ENCODE measurements at places on chromosomes 6 and 20. TPM values are rescaled to one million over a fixed set of nuclear protein-coding genes. Genes with fewer than 3 reads are reported as not detected.
A peak's percentile ranks its signal among the peaks of the same experiment; 100 is the strongest.

The ZC2HC1B gene
- not detected for total RNA-seq

GRCh38 chr6:147551976-147552375 lies 43.5 kb downstream of the SAMD5 start:
- DNase-seq = no peak

DNA sequence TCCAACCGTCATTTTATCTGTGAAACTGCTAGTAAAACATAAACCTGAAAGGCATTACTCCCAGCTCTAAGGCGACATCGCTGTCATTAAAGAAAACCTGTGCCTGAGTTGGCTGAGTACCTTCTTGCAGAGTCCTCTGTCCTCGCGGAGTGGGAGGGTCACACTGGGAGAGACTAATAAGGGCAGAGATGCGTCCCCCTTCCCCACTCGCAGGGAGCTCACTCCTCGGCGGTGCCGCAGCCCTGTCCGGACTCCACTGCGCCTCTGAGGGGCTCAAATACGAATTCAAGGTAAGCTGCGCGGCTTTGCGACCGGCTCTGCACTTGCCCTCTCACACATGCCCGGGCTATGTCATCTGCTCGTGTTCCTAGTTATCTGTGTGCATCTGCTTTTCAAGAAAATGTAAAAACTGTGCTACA lies at the start of gene COL19A1:
TSS of gene COL19A1 (plus strand) at position 206 of the 419 bp plus-strand sequence. CDS start 13,012 bp downstream, outside the sequence.
- peak; percentile 53 for DNase-seq

DNA sequence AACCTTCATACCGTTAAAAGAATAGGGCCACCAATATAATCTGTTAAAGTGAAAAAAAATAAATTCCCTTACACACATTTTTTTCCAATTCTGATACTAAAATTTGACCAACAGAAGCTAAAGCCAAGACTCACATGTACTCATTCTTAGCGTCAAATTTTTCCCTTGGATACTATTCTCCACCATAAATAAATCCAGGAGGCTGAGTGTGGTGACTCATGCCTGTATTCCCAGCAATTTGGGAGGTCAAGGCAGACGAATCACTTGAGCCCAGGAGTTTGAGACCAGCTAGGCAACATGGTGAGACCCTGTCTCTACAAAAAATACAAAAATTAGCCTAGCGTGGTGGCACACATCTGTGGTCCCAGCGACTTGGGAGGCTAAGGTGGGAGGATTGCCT lies 43.9 kb downstream of the SCML4 start:
- no peak for DNase-seq

GRCh38 chr6:82915666-82916065 lies 150.0 kb downstream of the UBE3D start:
- no peak for DNase-seq

GRCh38 chr6:90445533-90446108 lies 141.3 kb downstream of the MAP3K7 start:
- no peak for DNase-seq

- DNase-seq = no peak
Measured at GRCh38 chr20:49115564-49115963, 69.5 kb downstream of the CSE1L start.

DNA sequence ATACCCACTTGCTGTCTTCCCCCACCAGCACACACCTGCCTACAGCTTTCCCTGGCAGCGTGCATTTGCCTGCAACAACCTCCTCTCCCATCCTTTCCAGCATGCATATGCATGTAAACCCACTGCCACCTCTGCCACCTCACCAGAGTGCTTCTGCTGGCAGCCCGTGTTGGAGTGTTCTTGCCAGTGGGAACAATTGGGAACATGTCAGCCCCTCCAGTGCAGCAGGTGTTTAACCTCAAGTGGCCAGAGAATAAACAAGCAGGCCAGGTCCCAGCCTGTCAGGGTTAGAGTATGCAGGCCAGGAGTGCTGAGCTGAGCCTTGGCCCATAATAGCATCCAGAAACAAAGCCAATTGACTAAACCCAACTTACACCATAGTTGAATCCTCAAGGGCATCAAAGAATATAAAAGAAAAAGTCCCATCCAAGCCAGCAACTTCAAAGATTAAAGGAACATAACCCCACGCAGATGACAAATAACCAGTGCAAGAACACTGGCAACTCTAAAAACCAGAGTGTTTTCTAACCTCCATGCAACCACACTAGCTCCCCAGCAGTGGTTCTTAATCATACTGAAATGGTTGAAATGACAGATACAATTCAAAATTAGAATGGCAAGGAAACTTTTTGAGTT lies 1212.1 kb upstream of the CITED2 start:
- no peak for DNase-seq

DNA sequence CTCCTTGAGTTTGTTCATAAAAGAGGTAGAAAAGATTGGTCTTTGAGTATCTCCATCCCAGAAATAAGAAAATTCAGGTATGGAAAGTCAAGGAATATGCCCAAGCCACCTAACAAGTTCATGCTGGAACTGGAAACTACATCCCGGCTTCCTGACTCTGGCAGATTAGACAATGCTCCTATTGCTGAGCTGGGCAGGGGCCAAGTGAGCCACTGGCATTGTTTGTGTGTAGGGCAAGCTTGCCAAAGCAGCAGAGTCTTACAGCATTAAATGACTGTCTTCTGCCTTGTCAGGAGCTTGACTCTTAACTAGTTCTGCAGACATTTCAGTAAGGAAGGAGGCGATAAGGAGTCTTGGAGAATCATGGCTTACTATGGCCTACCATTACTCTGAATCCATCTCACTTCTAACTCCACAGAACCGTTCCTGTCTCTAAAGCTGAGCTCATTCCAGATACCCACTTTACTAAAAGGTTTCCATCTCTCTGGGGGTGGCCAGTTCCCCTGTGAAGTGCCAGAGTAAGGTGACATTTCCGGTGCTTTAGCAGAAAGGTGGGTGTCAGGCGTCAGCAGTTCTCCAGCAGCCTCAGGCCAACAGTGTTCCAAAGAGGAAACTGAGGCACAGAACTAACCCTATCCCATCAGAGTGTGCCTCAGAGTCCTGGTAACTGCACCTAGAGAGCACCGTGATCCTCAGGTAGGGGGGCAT lies 30.1 kb downstream of the PRDM1 start:
- DNase-seq = no peak

DNA sequence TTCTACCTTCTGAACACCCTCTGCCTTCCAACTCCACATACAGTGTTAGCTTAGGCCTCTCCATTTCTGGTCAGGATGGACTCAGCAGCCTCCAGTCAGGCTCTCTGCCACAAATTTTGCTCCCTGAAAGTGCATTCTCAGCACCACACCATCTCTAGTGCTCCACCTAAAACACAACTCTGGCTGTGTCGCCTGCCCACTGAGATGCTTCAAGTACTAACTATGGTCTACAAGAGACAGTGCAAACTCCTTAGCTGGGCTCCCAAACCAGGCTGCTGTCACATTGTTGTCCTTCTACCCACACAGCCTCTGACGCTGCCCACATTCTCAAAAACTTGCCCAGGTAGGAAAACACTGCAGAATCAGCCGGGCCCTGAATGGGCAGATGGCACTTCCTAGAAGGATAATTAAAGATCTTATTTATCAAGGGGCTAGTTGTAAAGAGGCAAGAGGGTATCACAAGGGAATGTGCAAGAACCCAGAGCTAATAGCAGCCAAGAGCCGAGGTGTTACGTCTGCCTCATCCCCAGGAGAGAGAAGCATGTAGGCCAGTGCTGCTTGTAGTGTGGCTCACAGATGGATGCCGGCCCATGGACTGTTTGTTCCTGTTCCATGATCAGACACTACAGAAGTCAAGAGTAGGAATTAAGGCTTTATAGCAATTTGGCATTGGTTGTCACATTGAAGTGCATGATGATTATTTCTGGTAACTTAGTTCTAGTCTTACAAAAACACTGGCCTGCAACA lies 189.7 kb downstream of the LRFN2 start:
- DNase-seq = no peak

GRCh38 chr20:20450521-20450920 lies 82.6 kb downstream of the INSM1 start:
- DNase-seq = no peak

DNA sequence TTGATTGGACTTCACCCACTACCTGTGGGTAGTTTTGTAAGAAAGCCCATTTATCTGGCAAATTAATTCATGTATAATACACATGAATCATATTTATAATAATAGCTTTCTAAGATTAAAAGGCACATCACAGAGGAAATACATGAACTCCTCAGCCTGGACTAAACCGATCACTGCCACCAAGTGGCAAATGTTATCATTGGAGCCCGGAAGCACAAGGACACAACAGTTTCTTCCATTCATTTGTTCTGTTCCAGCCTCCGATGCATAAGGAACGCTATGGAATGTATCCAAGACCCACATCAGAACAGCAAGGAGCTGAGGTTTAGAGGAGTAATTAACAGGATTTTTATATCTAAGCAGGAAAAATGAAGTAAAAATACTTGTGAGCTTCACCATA lies 13.9 kb upstream of the IPCEF1 start:
- DNase-seq = no peak

Data from kidney (tissue), 22 donors.